ENCODE measurements at places on chromosomes 1 and 21.

GRCh38 chr1:106344494-106344893 lies 712.0 kb upstream of the PRMT6 start:
- no peak for DNase-seq

DNA sequence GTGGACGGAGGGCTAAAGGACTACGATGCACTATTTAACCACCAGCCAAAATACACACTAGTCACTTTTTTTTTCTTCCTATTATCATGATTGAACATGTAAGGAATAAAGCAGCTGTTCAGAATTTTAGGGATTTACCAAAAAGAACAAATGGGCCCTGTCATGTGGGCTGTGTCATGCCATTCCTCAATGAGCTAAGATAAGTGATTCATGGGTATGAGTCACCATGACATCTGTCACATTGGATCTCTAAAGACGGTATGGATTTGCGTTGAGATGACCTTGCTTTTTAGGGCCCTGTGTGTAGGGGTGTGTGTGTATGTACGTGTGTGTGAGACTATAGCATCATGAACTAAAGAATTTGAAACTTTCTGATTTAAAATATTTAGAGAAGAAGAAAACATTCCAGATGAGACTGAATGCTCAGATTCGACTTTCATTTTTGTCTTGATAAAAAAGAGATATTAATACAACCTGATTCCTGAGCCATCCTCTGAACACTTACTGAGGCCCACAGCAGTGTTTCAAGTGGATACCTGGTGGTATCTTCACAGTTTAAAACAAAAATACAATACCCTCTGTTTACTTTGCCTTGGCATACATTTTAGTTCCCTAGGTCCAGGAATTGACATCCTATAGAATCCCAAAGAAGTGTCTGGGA lies 246.1 kb upstream of the DUSP10 start:
- peak; percentile 86 for DNase-seq

- DNase-seq = no peak
These were observed 14.8 kb upstream of the ZFP69B start for GRCh38 chr1:40435471-40435870.

- no peak for DNase-seq
These were observed 16.8 kb downstream of the CCDC185 start for GRCh38 chr1:223410036-223410435.

DNA sequence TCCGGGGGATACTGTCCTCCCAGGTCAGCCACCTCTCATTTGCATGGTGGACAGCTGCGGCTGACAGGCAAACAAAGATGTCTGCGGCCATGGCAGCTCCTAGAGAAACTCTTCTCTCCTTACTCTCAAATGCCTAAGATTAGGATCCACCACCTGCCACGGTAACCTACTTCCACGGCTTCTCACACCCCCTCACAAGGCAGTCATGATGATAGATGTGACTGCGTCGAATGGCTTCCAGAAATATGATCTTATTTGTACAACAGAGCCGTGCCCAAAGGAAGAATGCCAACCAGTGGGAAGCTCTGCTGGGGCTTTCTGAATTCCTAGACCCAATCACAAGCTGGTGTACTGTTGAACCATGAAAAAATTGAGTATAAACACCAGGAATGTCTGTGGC lies 73.4 kb downstream of the BACE2 start:
- no peak for DNase-seq

DNA sequence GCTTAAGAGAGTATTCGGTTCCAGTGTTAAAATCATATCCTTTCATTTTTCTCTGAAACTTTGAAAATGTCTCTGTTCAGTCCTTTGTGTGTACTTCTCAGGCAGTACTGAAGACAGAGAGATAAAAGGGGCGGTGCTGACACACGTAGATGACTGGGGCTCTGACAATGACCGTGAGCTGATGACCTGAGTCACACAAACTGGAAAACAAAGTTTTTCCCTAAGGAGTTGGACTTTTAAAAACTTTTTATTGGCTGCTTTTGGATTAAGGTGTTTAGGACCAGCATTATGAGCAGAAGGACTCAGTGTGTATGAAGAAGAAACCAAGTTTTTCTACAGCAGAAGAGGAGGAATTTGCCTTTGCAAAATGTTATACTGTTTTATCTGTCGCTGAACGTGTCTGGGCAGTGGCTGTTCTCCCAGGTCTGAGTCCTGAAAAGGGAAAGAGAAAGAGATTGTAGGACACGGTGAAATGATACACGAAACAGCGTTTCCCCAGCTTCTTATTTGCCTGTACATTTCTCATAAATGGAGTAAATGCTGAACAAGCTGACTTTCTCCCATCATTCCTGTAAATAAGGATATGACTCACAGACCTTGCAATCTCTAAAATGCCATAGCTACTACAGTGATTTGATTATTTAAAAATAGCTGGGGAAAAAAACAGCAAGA lies 51.5 kb downstream of the MAP3K7CL start:
- peak; percentile 91 for DNase-seq

- DNase-seq = no peak
These were observed 149.0 kb downstream of the PCP4 start for GRCh38 chr21:40016234-40016633.

- DNase-seq = no peak
These were observed 680.3 kb downstream of the PLA2G4A start for GRCh38 chr1:187509091-187509490.

Measured in fibroblast of skin of scalp (primary cell).